ENCODE measurements at places on chromosomes 1 and 21.
A peak's percentile ranks its signal among the peaks of the same experiment; 100 is the strongest.

DNA sequence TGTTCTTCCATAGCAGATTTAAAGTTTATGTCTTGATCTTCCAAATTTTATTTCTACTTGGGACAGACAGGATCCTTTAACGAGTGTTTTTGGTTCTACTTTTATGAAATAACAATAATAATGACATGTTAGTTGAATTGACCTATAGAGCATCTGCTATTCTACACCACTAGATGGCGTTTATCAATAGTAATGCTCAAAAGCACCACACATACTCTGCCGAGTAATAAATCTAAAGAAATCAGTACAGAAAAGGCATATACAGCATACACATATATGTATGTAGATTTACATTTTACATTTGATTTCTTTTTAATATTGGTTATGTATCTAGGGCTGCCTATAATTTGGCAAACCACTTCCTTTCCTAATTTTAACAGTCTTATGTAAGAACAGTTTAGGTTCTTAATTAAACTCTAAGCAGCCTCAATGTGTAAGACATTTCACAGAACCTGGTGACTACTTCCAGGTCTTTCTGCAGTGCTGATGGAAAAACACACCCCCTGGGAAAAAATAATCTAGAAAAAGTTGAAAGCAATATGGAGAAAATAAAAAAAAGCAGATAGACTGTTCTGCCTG is 5.9 kb upstream of the SIPA1L2 start:
- peak; percentile 73 for DNase-seq

GRCh38 chr1:61865646-61866220 is 123.5 kb downstream of the PATJ start:
- no peak for DNase-seq

- DNase-seq = peak; percentile 54
Observed at GRCh38 chr1:58783090-58783992, 506 bp downstream of the JUN start.

GRCh38 chr1:54643736-54644135 is 2.1 kb downstream of the MROH7 start:
- DNase-seq = no peak

DNA sequence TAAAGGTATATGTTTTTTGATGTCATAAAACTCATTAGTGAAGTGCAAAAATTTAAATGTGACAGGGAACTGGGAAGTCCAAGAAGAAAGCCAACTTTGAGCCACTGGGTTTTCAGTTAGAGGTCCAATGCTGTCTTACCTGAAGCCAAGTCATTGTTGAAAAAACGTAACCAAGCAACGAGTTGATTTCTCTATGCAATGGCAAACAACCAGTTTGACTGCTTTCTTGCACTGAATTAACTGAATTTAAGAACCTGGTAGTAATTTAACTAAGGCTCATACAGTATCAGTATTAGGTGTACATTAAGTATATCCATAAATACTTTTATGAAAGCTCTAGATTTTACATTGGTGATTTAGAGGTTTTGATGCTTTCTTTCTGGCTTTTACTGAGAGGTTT is 20.2 kb upstream of the S1PR1 start:
- peak; percentile 63 for DNase-seq

GRCh38 chr1:208759255-208759654 is 515.1 kb upstream of the PLXNA2 start:
- DNase-seq = no peak

DNA sequence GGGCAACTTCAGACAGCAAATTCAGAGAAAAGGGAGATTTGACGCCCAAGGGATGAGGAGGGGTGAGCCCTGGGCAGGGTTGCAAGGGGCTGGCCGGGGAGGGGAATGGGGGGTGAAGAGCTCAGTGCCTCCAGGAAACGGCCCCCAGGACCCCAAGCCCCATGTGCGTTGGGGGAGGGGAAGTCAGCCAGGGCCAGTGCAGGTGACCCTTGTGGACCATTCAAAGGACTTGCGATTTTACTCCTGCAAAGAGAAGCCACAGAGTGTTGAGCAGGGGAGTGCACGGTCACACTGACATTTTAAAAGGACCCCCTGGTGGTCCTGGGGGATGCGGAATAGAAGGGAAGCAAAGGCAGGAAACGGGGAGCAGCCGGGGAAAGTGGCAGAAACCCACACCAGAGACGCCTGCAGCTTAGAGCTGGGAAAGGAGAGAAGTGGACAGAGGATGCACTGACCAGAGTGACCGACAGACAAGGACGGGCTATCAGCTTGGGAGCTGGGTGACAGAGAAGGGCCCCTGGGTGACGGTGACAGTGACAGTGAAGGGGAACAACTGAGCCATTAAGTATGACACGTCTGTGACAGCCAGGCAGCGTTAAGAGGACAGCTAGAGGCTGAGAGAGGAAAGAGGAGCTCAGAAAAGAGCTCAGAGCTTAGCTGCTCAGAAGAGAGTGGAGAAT is 54.0 kb upstream of the TMEM51 start:
- peak; percentile 22 for DNase-seq

DNA sequence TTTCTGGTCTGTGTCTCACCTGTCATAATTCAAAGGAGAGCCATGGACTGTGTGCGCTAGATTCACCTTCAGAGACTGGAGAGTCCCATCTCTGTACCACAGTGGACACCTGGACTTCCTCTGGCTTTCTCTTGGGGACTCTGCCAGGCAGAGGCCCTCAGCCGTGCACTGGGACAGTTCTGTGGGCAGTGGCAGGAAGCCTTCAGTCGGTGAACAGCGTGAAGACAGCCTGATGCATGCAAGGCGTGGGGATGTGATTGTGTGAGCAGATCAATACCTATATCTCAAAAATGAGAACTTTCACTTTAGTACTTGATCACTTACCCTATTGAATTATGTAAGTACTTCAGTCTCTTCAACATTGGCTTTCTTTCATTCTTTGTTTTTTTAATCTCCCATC is 245.3 kb downstream of the DISC1 start:
- DNase-seq = no peak

- no peak for DNase-seq
Observed at GRCh38 chr1:24900985-24901781, 28.9 kb downstream of the RUNX3 start.

GRCh38 chr1:152015766-152016165 is 21.0 kb downstream of the S100A11 start:
- no peak for DNase-seq

DNA sequence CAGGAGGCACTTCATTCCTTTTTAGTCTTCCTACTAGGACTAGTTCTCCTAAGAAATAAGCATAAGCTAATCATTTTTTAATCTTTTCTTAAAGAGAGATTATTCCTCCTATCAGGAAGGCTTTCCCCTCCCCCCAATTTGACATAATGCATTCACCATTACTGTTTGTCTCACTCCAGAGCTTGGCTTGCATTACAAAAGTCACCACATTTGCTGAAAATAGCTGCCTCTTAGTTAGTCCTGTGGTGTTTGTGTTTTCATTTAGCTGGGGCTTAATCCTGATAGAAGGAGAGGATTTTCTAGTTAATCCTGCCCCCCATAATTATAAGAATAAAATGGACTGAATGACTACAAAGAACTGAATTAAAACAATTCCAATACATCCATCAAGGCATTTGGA is 307.1 kb upstream of the RRP15 start:
- peak; percentile 12 for DNase-seq

DNA sequence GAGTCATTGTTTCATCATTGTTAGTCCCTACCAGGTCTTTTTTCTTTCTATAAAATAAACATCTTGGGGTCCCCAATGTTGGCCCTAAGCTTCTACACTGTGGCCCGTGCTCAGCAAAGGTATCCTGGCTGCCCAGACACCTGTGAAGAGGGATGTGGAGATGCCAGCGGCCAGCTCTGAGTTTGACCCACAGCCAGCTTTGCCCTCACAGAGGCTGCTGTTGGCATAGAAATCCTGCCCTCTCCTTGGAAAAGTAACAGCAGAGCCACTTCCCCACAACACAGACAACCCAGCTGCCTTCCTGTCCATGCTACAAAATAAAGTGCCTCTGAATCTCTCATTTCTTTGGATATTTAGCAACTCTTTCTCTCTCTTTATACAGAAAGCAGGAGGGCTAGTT is 6.0 kb downstream of the TRIM62 start:
- DNase-seq = no peak

GRCh38 chr1:222970040-222970439 is 155.2 kb downstream of the DISP1 start:
- no peak for DNase-seq

DNA sequence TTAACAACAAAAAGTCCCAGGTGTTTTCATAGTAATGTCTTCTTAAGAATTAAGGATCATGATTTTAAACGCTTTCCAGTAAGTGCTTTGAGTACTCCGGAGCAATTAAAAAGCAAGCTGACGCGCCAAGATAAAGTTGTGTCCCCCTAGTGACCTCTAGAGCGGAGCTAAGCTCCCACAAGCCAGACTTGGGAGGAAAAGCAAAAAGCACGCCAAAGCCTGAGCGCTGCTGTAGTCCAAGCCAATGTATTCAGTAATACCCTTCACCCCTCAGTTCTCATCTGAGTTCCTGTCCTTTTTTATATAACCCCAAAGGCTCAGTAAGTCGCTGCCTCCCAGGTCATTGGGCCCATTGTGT is 3.5 kb upstream of the SLC44A5 start:
- no peak for DNase-seq

DNA sequence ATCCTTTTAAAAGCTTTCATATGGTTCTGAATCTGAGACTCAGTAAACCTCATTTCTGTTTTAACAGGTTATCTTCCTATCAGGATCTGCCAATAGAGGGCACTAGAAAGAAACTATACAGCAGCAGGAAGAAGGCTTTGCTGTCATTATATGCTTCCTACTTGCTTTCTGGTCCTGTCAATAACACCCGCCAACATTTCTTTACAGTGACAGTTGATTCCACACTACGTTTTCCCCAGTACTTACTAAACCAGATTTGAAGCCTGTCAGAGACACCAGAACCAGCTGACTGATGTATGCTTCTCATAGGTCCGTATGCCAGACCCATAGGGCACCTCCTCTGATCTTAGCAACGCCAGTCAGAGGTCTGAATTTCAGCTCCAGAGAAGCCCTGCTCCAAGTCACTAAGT is 341.0 kb upstream of the NEGR1 start:
- DNase-seq = peak; percentile 81

- peak; percentile 71 for DNase-seq
Observed at GRCh38 chr21:25638660-25639550, at the start of gene JAM2. TSS of gene JAM2 (plus strand) at chr21:25639258. CDS start at chr21:25639822, 564 bp downstream.

GRCh38 chr1:202151045-202151444 is 6.5 kb upstream of the ARL8A start:
- DNase-seq = no peak

DNA sequence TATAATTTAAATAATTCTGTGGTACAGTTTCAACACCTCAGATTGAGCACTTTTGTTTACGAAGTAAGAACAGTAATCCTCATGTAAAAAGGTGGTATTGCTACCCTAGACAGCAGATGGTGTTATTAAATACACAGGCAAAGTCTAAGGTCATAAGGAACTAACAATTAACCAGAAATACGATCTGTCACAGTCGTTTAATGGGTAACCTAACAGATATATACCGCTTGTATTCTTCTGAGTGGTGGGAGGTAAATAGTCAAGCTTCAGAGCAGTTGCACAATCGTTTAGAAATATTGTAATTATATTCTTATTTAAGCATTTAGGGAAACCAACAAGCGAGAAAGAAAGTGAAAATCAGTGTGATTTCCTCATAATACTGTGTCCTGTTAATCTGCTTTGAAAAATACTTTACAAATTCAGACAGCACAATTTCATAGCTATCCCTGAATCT is 9.8 kb upstream of the IRF2BP2 start:
- DNase-seq = no peak
